A549 treated with dexamethasone at 1 μM for 4 hours (cell line): ENCODE measurements at places on chromosomes 5 and 9. TPM values are rescaled to one million over a fixed set of nuclear protein-coding genes. Genes with fewer than 3 reads are reported as not detected.

TARS1 gene
- total RNA-seq, result 137 to 177 TPM (median 160 TPM) in 5 replicates

PKD2L2 gene
- 0.05 TPM in 1 of 5 replicates, not detected in the others for total RNA-seq

NOL8 gene
- total RNA-seq, result 28.2 to 38.1 TPM (median 31.6 TPM) in 5 replicates

GPRIN1 gene
- total RNA-seq, result 8.1 to 10.1 TPM (median 9.3 TPM) in 5 replicates

SPINK6 gene
- total RNA-seq, result 0.27 to 1.4 TPM (median 0.39 TPM) in 5 replicates

KCNN2 gene
- total RNA-seq, result 0.09 to 0.16 TPM (median 0.12 TPM) in 5 replicates

GZMA gene
- not detected in 5 replicates for total RNA-seq

SCGB3A1 gene
- not detected in 5 replicates for total RNA-seq

FIBCD1 gene
- total RNA-seq, result 11.8 to 23.1 TPM (median 20.8 TPM) in 5 replicates
